Stimulated activated CD4-positive, alpha-beta T cell treated with anti-CD3 and anti-CD28 coated beads, Interleukin-1b, Interleukin-23, amount 100 ng/mL, for 1 hour (primary cell): ENCODE measurements at places on chromosomes 6 and 20.

DNA sequence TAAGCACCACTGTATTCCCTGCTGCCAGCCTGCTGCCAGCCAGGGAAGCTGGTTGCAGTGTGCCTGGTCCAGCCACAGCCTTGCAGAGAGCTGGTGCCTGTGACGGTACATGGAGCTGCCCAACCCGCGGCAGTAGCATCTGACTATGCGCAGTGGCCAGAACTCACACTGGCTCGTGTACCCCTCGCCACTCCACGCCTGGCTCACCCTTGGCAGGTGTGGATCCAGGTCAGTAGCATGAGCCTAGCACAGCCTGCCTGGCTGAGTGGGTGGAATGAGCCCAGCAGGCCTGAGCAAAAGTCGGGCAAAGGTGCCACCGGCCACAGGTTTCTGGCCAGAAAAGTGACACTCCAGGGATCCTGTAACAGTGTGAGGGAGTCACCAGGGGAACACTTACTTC is 361.7 kb upstream of the MAP3K7 start:
- DNase-seq: no peak

DNA sequence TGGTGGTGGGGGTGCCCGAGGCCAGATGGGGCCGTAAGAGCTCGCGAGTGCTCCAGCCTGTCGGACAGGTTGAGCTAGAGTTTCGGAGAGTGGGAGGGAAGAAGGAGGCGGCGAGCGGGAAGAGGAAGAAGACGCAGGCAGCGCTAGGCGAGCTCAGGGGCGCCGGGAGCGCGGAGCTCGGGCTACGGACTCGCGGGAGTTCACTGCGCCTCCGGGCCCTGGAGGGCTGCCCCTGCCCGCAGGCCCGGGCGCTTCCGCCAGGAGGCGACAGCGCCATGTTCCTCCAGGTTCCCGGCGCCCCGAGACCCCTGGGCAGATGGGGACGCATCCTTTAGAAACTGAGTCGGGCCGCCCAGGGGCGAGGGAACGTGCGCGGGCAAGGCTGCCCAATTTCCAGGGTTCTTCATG is 984 bp downstream of the TFAP2C start:
- DNase-seq: no peak

- no peak for DNase-seq
Measured at GRCh38 chr6:167832497-167833395, 6.0 kb downstream of the AFDN start.

- no peak for DNase-seq
Measured at GRCh38 chr20:6122873-6123648, at the start of gene FERMT1. FERMT1 (minus strand) TSS chr20:6123030; CDS start chr20:6119554, 3,476 bp downstream.

DNA sequence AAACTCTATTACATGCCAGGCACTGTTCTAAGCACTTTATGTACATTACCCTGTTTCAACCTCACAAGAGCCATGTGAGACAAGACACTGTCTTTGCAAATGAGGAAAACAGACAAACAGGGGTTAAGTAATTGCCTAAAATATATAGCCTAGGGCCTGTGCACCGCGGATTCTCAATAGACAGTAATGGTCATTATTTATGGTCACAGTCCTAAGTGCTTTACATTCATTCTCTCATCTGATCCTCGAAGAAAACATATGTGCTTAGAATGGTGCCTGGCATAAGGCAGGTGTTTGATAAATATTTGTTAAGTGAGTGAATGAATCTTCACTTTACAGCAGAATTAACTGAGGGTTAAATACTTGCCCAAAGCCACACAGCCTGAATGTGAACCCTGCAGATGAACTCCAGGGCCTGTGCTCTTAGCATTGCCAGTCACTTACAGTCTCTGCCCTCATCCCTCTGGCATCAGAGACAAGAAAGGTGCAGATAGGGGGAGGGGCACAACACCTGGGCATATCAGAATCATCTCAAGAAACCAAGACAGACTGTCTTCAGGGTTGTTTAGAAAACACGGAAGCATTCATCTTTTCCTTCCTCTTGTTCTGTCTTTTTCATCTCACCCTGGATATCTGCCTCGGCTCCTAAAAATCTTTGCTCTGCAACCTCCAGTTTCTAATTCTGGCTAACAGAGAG is 92.8 kb upstream of the SASH1 start:
- DNase-seq: no peak

- DNase-seq: no peak
Measured at GRCh38 chr20:37316116-37316774, 26.8 kb downstream of the MANBAL start.

DNA sequence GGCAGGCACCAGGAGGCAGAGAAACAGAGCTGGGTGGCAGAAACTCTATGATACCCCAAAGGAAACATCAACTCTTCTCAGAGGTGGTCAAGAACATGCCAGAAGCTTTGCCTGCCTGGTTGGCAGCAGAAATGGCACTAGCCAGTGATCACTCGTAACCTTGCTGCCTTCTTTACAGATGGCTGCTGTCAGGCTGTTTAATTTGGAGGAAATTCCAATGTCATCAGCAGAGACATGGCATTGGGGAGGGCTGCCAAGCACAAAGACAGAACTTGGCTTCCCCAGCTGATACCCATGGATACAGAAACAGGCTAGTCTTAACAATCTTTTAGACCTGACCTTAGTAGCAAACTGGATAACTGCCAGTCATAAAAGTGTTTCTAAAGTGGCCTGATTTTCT is 153.6 kb downstream of the GMPR start:
- no peak for DNase-seq

DNA sequence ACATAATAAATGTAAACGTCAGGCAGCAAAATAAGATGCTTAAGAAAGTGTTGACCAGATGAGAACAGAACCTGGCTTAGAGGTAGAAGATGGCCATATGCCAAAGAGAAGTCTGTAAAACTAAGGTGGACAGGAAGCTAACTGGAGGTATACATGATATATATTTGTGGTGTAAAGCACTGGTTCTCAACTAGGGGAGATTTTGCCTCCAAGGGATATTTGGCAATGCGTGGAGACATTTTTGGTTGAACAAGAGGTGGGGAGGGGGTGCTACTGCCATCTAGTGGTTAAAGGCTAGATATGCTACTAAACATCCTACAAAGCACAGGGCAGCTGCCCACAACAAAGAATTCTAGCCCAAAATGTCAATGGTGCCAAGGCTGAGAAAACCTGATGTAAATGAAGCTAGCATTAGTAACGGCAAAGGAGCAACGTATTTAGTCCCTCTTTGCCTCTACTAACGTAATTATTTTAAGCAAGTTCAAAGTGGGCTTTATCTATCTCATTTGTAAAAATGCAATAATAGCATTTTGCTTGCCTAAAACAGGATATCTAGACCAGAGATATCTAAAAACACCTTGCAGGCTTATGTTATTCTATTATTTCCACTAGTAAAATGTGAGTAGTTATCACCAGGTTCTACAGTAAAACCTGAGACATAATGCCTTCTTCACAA is 182.6 kb downstream of the RNGTT start:
- peak; percentile 19 for DNase-seq

DNA sequence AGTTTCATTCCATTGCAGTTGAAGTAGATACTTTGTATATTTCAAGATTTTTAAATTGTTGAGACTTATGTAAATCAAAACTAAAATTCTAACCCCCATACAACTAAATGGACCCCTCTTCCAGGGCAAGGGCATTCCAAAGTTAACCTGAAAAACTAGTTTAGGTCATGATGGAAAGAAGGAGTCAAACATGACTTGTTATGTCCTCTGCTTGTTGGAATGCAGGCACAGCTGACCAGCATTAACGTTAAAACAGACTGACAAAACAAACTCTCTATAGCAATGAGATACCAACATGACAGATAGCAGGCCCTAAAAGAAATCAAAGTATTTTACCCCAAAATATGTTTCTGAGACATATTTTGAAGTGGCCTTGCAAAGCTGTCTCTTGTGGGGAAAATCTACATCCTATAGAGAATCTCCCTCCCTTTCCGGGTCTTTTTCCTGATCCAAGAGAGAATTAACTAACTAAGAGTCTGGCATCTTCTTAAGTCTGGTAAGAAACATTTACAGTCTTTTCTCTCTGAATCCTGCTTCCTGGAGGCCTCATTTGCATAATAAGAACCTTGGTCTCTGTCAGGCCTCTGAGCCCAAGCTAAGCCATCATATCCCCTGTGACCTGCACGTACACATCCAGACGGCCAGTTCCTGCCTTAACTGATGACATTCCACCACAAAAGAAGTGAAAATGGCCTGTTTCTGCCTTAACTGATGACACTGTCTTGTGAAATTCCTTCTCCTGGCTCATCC is 124.3 kb upstream of the ATXN1 start:
- no peak for DNase-seq

DNA sequence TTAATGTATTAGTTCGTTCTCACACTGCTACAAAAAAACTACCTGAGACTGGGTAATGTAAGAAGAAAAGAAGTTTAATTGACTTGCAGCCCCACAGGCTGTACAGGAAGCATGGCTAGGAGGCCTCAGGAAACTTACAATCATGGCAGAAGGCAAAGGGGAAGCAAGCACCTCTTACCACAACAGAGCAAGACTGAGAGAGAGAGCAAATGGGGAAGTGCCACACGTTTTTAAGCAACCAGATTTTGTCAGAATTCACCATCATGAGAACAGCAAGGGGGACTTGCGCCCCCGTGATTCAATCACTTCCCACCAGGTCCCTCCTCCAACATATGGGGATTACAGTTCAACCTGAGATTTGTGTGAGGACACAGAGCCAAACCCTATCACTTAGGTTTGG is 70.8 kb upstream of the SRSF6 start:
- DNase-seq: no peak

- DNase-seq: no peak
Measured at GRCh38 chr6:39876111-39876510, 58.2 kb downstream of the MOCS1 start.

DNA sequence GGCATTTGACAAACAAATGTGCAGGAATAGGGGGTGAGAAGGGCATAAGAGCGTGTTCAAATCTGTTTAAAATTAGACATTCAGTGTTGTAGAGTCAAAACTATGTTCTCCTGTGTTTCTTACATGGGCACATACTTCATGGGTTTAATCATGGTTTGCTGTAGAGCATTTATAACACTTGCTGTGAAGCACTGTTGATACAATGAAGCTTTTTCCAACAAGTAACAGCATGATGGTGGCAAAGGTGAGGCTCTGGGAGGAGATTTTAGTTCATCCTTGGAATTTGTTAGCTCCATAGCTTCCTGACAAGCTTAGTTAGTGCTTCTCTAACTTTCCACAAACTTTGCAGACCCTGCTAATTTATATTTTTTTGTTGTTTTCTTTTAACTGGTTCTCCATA is 900.7 kb downstream of the TFAP2A start:
- DNase-seq: no peak

DNA sequence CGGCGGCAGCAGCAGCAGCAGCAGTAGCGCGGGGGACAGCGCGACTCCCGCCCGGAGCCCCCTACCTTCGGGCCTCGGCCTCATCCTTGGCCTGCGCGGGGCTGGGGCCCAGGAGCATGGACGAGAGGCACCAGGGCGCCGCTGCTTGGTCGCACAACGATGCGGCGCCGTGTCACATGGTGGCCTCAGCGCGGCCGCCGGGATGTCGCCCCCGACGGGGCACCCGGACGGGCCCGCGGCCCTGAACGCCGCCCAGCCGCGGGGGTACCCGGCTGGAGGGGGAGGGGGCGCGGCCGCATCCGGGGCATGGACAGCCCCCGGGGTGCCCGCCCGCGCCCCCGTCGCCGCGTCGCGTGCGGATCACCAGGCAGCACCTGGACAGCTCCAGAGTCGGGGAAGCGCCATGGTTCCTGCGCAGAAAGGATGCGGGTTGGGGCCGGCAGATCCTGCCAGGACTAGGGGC is 57.1 kb downstream of the CDH22 start:
- DNase-seq: no peak
